Activated T-helper 1 cell treated with anti-CD3 and anti-CD28 coated beads, Interleukin-2, amount 50 U/mL, for 16 hours (primary cell): ENCODE measurements at places on chromosomes 2 and 18.

DNA sequence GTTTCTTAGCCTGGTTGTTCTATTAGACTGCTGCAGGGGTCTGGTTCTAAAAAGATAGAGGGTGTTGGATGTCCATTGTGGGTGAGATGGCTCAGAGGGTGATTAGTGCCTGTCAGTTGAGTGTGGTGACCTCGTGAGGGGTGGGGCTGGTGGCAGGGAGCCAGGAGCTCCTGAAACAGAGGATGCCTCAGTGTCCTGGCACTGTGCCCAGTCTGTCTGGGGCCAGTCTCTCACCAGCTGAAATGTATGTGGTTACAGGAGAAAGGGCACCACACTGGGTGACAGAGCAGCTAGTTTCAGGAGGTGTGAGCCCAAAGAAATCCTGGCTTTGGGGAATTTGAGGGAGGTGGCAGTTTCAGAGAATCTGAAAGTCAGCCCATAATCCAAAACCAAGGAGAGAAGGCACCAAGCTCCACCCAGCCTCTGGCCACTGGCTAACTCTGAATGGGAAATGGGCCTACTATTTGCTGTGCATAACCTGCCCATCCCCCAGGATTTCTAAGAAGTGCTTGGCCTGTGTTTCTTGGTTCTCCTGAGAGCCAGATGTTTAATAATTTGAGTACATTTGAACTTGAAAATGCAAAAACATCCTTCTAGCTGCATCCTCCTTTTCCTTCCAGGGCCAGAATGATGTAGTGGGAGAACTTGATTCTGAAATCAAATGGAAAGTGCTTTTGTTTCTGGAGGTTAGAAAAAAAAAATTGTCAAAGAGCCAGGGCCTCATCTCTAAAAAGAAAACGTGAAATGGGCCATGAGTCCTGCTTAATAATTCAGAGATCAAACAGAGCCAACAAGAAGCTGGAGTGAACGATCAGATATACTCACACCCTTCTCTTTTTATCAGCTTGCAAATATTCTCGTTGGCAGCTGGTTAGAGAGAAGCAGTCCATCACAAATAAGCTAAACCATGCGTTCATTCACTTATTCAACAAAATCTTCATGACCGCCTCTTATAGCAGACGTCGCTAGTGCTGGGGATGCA lies 92.3 kb downstream of the B3GNT2 start:
- DNase-seq: peak; percentile 35

DNA sequence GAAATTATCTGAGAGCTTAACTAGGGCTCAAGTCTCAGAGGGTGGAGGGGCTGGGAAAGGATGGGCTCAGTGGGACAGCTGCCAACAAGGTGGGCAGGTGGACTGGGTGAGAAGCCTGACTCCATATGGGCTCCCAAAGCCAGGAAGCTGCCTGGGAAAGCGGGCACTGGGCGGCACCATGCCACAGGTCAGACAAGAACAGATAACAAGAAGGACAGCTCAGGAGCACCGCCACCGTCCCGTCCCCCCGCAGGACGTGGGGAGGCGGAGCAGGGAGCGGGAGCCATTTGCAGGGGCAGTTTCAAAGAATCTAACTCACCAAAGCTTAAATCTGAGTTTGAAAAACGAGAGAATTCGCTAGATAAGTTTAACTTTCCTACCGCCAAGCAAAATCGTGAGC lies 45.6 kb downstream of the NETO1 start:
- no peak for DNase-seq

- DNase-seq: no peak
Measured at GRCh38 chr2:111157798-111158197, 37.1 kb downstream of the BCL2L11 start.

GRCh38 chr18:2325308-2325849 lies 245.9 kb downstream of the METTL4 start:
- no peak for DNase-seq

GRCh38 chr2:235706506-235706905 lies 212.7 kb downstream of the AGAP1 start:
- no peak for DNase-seq

- DNase-seq: no peak
Measured at GRCh38 chr2:238162846-238163441, 4.2 kb downstream of the ERFE start.

GRCh38 chr2:201195331-201195730 lies 12.4 kb downstream of the CASP10 start:
- DNase-seq: no peak

DNA sequence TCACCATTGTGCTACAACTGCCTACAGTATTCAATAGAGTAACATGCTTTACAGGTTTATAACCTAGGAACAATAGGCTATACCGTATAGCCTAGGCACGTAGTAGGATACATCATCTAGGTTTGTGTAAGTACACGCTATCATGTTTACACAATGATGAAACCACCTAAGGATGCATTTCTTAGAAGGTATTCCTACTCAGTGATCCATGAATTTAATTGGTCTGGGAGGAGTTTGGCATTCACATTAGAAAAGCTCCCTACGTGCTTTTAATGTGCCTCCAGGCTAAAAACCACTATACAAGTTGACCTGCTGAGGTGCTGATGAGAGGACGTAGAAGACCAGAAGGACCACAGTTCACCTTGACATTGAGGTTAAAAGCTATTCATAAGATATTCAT lies 154.5 kb upstream of the LRRTM1 start:
- no peak for DNase-seq

GRCh38 chr2:1728821-1729220 lies 15.5 kb downstream of the PXDN start:
- DNase-seq: no peak

DNA sequence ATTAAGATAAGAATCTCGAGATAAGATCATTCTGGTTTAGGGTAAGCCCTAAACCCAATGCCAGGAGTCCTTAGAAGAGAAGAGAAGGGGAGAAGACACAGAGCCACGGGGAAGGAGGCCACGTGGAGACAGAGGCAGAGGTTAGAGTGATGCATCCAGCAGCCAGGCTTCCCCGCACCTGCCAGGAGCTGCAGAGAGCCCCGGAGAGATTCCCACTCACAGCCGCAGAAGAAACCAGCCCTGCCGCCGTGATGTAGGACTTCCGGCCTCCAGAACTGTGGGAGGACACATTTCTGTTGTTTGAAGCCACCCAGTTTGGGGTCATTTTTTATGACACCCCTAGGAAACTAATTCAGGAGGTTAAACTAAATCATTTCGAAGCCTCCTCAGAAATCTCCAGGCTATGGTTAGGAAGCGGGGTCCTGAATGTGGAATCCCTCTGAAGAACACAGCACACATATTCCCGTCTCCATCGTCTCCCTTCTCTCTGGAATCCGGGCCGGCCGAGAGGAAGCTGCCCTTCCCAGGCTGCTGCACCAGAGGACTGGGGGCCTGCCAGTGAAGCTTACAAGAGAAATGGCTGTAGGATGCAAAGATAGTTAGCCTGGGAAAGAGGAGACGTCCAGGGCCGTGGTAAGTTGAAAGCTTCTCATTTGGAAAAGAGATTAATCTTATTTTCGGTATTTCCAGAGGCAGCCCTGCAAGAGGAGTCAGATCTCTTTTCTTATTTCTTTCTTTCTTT lies 156.6 kb downstream of the TWIST2 start:
- DNase-seq: no peak

DNA sequence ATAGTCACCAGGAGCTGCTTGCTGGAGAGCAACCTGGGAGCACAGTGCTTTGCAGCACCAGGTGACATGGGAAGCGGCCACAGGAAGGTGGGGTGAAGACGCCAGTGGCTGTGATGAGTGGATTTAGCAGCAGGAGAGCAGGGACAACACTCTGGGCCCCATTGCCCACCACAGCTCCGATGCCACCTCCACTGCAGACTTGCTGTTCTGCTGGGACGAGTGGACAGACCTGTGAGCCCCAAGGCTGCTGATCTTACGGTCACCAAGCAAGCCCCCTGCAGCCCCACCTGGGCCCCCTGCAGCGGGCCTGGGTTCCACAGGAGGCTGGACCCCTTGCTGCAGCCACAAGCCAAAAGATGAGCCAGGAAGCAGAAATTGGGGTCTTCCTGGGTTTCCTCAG lies 73.7 kb downstream of the CTIF start:
- no peak for DNase-seq

GRCh38 chr18:48445540-48445939 lies 36.4 kb upstream of the ZBTB7C start:
- peak; percentile 44 for DNase-seq

DNA sequence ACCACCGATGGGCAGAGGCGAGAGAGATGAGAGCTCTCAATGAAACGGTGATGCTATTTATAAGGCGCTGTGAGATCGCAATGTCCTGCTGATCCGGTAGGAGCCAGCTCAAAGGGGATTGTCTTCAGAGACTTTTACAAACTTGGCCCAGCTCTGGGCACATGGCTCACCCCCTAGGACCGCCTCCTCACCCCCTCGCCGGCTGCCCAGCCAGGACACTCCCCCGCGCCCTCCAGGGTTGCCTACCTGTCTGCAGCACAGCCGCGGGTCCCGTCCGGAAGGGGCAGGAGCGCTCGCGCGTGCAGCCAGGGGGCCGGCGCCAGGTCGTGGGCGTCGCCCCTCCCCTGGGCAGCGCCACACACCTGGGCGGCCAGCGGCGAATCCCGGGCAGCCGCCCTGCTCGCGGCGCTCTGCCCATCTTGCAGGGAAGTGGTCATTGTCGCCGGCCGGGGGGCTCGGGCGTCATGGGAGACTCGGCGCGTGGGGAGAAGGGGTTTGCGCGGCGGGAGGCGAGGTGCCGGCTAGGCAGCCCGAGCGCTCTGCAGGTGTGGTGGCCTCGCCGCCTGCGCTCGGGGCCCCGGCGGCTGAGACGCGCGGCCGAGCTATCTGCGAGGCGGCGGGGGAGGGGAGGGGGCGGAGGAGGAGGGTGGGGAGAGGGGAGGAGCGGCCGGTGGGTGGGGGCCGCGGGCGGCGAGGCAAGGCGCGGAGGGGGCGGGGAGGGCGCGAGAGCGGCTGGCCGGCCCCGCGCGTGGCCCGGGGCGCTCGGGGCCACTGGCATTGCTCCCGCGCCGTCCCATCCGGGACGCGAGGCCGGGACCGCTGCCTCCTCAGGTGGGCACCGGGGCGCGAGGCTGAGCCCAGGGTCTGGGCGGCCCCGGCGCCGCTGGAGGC lies at the start of gene GRB14:
GRB14 (minus strand) TSS at position 610 of the 891 bp plus-strand sequence; CDS start at position 437, 173 bp downstream.
- no peak for DNase-seq

DNA sequence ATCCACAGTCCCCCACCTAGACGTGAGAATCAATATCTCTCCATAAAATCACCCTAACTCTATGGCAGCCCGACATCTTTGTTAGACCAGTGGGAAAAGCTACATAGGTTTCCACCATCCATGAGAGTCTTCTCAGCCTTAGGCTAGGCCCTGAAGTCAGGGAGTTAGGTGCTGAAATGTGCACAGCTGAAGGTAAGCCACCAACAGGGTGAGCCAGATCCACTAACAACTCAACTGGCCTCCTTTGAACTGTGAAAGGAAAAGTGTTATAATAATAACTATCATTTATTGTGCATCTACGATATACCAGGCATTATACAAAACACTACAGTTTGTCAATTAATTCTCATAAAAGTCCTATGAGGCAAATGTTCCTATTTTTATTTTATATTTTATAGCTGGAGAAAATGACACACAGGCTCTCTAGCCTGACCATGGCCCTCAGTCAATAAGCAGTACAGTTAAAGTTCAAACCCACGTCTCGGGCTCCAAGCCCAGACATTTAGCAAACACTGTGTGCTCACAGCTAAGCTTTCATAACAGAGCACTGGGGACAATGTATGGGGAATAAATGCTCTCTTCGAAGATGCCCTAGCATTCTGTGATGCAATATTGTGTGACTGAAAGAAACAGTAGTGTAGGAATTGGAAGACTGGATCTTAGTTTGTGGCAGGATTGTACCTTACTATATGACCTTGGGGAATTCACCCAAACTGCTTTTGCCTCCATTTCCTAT lies 11.2 kb upstream of the CYP27C1 start:
- DNase-seq: no peak

DNA sequence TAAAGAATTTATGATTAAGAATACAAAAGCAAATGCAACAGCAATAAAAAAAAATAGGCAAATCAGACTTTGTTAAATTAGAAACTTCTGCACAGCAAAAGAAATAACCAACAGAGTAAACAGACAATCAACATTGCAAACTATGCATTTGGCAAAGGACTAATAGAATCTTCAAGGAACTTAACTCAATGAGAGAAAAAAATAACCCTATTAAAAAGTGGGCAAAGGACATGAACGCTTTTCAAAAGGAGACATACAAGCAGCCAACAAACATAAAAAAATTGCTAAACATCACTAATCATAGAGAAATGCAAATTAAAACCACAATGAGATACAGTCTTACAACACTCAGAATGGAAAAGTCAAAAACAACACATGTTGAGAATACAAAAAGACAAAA lies 166.0 kb upstream of the DSEL start:
- DNase-seq: no peak

- no peak for DNase-seq
Measured at GRCh38 chr2:122851161-122851560, 1095.7 kb downstream of the TSN start.

DNA sequence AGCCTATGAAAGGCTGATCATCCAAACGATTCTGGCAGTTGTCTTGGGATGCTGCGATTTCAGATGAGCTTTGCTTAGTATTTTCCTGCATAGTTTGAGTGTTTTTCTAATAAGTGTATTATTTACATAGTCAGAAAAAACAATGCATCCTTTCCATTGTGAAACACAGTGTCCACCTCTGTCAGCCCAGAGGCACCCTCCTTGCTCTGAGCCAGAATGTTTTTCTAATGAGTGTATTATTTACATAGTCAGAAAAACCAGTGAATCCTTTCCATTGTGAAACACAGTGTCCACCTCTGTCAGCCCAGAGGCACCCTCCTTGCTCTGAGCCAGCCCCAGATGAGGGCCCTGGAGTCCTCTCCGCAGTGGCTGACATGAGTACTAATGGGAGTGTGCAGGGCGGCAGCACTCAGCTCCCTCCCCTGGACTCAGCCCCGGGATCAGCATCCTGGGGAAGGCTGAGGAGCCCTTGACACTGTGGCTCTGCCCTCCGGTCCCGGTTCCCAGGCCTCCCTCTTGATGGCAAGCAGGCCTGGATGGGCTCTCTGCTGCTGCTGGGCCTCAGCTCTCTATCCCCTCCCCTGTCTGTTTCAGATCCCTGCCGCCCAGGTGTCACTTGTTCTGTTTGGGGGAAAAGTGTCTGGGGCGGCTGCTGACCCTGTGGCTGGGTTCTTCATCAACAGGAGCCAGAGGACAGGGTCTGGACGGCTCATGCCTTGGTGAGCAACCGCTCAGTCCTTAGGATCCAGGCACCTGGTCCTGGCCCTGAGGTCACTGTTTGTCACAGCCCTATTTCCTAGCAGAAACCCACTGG lies 5.9 kb downstream of the MFSD2B start:
- DNase-seq: no peak

DNA sequence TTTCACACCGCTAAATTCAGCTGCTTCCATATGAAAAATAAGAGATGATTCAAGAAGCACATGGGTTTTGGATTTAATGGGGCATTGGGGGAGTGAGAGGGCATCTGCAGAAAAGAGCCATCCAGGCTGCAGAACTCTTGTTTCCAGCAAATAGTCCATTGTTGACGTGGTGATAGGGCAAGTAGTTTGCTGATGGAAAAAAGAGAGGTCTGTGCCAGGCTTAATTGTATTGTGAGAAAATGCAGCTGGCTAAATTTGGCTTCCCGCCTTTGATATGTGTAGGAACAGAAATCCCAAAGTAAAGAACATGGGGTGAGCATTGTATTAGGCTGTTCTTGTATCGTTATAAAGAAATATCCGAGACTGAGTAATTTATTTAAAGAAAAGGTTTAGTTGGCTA lies 199.5 kb downstream of the SETBP1 start:
- no peak for DNase-seq

- no peak for DNase-seq
Measured at GRCh38 chr18:8499810-8500675, 109.2 kb upstream of the RAB12 start.

GRCh38 chr2:80269806-80270205 lies 34.7 kb downstream of the LRRTM1 start:
- DNase-seq: no peak

GRCh38 chr2:188850786-188851185 lies 123.4 kb upstream of the COL3A1 start:
- DNase-seq: no peak
